ENCODE measurements at places on chromosomes 11 and 22. TPM values are rescaled to one million over a fixed set of nuclear protein-coding genes. Genes with fewer than 3 reads are reported as not detected.

DNA sequence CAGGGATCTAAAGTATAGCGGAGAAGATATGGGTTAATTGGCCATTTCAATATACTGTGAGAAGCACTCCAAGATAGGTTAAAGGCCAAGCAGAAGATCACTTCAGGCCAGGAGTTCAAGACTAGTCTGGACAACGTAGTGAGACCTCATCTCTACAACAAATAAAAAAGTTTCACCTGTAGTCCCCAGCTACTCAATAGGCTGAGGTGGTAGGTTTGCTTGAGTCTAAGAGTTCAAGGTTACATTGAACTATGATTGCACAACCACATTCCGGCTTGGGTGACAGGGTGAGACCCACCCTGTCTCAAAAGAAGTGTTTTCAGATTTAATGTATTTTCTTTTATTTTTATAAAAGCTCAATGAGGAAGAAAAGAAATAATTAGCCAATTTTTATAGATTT is 25.4 kb downstream of the PATL1 start:
- DNase-seq, result no peak

DNA sequence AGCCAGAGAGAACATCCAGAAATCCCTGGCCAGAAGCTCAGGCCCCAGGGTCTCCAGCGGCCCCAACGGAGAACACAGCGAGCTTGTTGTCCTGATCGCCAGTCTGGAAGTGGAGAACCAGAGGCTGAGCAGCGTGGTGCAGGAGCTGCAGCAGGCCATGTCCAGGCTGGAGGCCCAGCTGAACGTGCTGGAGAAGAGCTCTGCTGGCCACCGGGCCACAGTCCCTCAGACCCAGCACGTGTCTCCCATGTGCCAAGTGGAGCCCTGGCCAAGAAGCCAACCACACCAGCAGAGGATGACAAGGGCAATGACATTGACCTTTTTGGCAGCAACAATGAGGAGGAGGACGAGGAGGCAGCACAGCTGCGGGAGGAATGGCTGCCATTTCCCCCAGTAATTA is 20.6 kb upstream of the SCGB1D1 start:
- no peak for DNase-seq

The OR8A1 gene
- not detected for total RNA-seq

The ZP1 gene
- total RNA-seq, result not detected

The HORMAD2 gene
- not detected for total RNA-seq

The CSNK2A3 gene
- total RNA-seq, result 3.4 TPM

The KCNJ11 gene
- 0.56 TPM for total RNA-seq

DNA sequence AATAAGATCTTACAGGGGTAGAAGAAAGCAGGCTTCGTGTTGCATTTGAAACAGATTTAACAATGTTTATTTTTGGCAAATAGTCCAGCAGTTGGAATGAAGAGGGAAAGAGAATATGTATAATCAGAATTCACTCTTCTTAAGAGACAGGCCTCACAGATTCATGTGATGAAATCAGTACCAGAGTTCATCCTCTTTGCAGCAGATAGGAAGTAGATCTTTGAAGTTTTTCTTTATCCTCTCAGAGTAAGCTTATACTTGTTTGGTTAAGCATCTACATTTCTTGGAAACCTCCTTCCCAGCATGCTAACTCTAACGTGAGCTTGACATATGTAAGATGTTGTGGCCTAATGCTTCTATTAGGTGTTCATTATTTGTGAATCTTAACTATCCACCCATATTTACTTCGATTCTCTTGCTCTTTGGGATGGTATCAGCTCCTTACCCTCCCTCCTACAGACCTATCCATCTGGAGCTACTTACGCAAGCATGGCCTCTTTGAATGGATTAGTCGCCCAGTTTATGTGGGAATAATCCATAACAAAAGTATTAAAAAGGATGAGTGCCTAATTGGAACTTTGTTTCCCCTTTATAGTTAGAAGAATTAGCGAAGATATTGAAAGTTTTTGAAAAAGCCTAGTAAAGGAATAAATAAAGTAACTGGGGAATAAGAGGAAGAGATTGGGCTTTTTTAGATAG is 80.1 kb downstream of the PRMT3 start:
- no peak for DNase-seq

- no peak for DNase-seq
These were observed 959 bp upstream of the GP1BB start for GRCh38 chr22:19722178-19722981.

The P2RY6 gene
- not detected for total RNA-seq

DNA sequence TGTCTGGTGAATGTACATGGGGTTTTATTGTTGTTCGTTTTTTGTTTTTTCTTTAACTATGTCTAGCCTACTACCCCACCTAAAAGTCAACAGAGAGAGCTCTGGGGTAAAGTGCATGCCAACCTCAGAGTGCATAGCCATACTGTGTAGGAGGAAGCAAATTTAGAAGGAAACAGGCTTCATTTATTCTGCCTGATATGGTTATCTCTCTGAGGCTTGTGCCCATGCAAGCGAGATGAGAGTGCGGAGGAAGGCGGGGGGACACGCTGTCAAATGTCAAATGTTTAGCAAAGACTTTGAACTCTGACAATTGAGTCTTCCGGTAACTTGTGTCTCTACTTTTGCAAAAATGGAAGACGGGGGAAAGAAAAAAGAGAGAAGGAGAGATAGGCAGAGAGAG is 295.5 kb downstream of the ETS1 start:
- DNase-seq, result peak; percentile 58

The MIEF1 gene
- total RNA-seq, result 62.9 TPM

The MYO7A gene
- total RNA-seq, result 0.16 TPM

- DNase-seq, result no peak
These were observed 68.9 kb downstream of the CYTH4 start for GRCh38 chr22:37351232-37351631.

- no peak for DNase-seq
These were observed 26.4 kb downstream of the IZUMO1R start for GRCh38 chr11:94330789-94331188.

DNA sequence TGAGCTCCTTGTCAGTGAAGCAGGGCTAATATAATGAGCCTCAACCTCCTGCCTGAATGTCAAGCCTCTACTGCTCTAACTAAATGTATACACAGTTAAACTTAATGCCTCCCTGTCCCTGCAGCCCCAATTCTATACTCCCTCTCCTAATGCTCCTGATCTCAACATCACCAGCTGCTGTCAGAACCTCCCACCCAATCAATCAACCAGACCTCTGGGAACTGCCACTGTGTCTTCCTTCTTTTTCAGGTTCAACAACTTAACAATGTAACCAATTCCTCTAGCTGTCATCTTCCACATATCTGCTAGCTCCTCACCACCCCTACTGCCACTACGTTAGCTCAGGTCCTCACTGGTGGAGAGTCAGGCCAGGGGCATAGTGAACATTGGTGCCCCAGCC is 339.8 kb upstream of the NARS2 start:
- no peak for DNase-seq

DNA sequence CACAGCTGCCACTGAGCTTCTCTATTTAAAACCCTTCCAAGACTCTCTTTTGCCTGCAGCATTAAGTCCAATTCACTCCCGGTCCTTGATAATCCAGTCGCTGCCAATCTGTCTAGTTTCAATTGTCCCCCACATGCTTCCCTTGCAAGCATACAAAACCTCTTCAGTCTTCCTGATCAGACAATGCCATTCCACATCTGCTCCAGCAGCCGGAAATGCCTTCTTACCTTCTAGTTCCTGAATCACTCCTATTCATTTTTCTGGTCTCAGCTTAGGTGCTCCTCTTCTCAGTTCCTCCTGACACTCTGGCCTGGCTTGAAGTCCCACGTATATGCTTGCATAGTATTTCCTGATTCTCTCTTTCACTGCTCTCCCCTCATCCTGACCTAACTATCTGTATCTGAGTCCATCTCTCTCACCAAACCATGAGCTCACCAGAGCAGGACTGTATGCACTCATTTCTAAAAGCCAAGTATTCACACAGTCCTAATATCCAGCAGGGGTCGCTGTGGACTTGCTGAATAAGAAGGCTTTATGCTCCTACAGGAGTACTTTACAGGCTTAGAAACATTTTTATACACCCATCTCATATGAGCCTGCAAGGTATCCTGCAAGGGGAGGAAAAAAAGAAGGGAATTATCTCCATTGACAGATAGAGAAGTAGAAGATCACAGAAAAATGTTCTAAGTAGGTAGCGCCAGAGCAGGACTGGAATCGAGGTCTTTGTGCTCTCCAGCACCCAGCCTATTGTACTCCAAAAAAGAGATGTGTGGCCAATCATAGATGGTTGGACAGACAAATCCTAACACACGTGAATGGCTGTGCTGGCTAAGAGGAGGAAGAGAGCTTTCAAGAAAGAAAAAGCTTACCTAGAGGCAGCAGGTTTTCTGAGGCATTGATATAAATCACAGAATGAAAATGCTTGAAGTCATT is 19.2 kb downstream of the XRRA1 start:
- DNase-seq, result peak; percentile 54

The BIRC2 gene
- 29.6 TPM for total RNA-seq

- no peak for DNase-seq
These were observed 64.7 kb downstream of the MPPED2 start for GRCh38 chr11:30521297-30522071.

- no peak for DNase-seq
These were observed 43.4 kb upstream of the MICAL2 start for GRCh38 chr11:12066799-12067508.

The APOA5 gene
- total RNA-seq, result not detected

The BCO2 gene
- 0.40 TPM for total RNA-seq

DNA sequence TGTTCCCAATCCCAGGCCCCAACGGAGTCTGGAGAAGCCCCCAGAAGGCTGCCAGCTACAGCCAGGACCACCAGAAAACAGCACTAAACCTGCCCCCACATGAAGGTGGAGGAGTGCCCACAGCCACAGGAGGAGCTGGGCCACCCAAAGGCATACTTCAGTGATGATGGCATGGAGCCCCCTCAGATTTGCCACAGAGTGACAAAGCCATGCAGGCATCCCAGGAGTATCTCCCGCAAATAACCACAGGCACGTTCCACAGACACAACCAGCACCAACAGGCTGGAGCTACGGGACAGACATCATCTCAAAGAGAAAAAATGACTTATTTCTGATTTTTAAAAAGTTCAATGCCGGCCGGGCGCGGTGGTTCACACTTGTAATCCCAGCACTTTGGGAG is 10.6 kb downstream of the CARS1 start:
- no peak for DNase-seq

DNA sequence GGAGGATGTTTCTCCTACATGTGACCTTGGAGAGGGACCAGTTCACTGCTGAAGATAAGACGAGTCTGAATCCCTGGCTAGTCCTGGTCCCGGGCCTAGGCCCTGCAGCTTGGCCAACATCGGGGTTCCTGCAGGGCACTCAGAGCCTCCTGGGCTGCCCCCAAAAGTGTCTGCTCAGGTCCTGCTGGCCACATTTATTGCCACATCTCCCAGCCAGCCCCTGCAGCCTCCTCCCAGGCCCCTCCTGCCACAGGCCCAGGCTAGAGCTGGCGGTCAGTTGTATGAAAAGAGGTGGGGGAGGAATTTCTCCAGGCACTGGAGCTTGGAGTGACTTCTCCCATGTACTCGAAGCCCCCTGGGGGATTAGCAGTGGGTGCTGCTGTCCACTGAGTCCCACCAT is 56.5 kb upstream of the PPARA start:
- no peak for DNase-seq

The IGLL1 gene
- total RNA-seq, result not detected

- DNase-seq, result no peak
These were observed 105.8 kb upstream of the ARHGAP42 start for GRCh38 chr11:100581318-100581717.

The NPAS4 gene
- total RNA-seq, result not detected

DNA sequence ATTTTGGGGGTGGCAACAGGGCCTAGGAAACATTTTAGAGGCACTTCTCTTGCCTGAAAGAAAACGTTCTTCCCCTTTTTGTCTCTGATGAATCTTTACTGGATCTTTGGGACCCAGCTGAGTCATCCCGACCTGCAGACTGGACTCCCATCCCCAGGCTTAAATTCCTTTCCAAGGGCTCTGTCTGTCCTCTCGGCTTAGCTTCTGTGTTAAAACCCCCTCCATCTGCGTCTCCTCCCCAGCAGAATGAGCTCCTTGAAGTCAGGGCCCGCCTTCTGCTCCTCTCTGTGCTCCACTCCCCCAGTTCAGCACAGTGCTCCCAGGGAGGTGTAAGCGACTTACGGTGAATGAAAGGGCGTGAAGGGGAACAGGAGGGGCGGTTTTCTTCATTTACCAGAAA is 895 bp upstream of the DAGLA start:
- no peak for DNase-seq

DNA sequence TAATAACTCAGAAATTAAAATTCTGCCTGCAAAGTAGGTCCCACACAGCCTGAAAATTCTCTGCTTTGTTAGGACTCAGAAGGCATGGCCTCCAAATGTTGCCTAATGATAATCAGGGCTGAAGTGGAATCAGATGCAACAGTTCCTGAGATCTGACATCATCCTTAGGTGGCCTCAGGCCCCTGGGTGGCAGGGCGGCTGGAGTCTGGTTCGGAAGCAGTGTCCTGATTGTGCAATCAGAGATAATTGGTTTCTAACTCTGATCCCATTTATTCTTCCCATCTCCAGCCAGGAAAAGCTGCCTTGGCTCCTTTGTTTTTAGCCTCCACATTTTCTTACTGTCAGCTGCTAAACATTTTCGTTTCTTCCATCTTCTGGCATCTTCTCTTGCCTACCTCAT is 399.3 kb downstream of the OPCML start:
- DNase-seq, result no peak

DNA sequence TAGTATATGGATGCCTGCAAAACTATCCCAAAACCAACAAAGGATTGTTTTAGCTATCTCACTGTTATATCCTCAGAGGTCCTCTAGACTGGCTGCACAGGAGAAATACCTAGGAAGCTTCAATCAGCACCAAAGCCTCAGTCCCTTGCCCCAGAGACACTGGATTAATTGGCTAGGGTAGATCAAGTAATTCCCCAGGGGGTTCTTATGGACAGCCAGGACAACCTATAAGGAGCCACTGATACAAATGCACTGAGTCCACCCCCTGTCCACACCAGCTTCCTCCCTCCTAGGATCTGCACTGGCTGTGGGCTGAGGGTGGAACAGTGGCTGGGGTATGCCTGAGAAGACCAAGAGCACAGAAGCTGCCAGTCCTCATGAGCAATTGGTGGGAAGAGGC is 16.3 kb downstream of the ADORA2A start:
- no peak for DNase-seq

- no peak for DNase-seq
These were observed 92.8 kb downstream of the FAR1 start for GRCh38 chr11:13761250-13761649.

- no peak for DNase-seq
These were observed 724.5 kb upstream of the CNTN5 start for GRCh38 chr11:98296091-98296880.

- DNase-seq, result no peak
These were observed 17.2 kb upstream of the TSKU start for GRCh38 chr11:76765863-76766350.

The OR4D5 gene
- not detected for total RNA-seq

The PHLDB1 gene
- total RNA-seq, result 3.0 TPM

The ZC3H12C gene
- total RNA-seq, result 0.10 TPM

GRCh38 chr11:35066030-35066429 is 72.9 kb upstream of the CD44 start:
- no peak for DNase-seq

The CHRM4 gene
- total RNA-seq, result not detected

- DNase-seq, result no peak
These were observed 28.9 kb upstream of the ZBED5 start for GRCh38 chr11:10886652-10887250.

The OR52I2 gene
- not detected for total RNA-seq
